ENCODE measurements at places on chromosomes 3 and 15. TPM values are rescaled to one million over a fixed set of nuclear protein-coding genes. Genes with fewer than 3 reads are reported as not detected.

The TMEM44 gene
- total RNA-seq: 4.4 TPM

The PIGZ gene
- 0.38 TPM for total RNA-seq

- no peak for DNase-seq
These were observed 37.4 kb upstream of the ARPP21 start for GRCh38 chr3:35601959-35602358.

- DNase-seq: no peak
These were observed 9.8 kb upstream of the VGLL4 start for GRCh38 chr3:11653298-11654055.

DNA sequence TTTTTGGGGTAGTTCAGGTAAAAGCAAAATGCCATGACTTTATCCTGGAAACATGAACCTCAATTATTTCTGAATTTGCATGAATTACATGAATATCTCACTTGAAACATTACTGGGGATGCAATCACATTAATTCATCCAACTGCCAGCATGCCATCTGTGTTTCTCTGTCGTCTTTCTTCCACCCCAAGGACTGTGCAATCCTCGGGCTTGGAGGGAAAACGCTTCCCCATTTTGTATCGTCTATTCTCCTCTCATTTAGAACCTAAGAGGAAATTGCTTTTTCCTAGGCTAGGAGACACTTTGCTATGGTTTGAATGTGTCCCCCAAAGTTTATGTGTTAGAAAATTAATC, 109.4 kb downstream of the SQOR start:
- DNase-seq: no peak

GRCh38 chr15:96213045-96213444, 117.5 kb upstream of the NR2F2 start:
- no peak for DNase-seq

- no peak for DNase-seq
These were observed 67.6 kb upstream of the GADL1 start for GRCh38 chr3:30962084-30962483.

- no peak for DNase-seq
These were observed 615 bp downstream of the HES1 start for GRCh38 chr3:194136519-194137007.

Data from activated naive CD8-positive, alpha-beta T cell treated with anti-CD3 and anti-CD28 coated beads for 36 hours (primary cell).